Progenitor cell of endocrine pancreas (in vitro differentiated cells): ENCODE measurements at places on chromosomes 12 and 14.

DNA sequence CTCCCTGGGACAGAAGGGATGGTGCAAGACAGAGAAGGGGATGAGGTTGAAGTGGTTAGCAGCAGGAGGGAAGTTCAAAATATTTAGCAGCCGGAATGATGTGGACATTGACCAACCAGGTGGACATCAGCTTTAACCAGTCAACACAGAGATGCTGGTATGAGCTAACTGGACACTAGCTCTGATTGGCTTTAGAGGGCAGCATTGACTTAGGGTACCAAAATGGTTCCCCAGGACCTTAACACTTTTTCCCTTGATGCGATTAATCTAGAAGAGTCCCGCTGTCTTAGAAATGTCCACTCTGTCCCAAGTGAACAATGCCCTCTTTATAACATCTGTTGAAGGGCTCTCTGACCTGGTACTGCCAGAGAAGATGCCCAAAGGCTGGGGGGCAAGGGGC, 134.0 kb upstream of the GSC start:
- DNase-seq = no peak

DNA sequence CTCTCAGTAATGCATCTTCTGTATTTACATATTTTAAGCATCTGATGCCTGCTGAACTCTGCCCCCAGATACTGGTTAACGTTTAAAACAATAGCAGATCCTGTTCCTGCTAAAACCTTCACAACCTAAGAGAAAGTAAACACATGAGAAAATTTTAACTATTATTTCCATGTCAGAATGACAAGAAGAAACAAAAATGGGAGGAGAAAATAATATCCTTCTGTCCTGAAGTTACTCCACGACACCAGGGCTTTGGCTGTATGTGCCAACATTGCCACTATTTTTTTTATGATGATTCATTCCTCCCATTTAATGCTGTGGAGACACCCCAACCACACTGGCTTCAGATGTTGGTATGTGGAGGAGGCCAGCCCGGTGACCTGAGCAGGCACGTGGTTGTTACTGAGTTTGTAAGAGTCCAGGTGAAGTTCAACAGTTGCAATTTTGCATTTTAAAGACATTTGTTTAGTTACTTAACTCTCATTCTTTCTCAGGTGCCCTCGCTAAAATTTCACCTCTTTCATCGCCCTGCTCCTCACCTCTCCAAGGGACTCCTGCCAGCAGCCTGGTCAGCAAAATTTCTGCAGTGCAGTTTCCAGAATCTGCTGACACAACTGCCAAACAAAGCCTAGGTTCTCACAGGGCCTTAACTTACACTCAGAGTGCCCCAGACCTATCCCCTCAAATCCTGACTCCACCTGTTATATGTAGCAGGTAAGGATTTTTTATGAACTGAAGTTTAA, 65.5 kb upstream of the SLCO1C1 start:
- no peak for DNase-seq

DNA sequence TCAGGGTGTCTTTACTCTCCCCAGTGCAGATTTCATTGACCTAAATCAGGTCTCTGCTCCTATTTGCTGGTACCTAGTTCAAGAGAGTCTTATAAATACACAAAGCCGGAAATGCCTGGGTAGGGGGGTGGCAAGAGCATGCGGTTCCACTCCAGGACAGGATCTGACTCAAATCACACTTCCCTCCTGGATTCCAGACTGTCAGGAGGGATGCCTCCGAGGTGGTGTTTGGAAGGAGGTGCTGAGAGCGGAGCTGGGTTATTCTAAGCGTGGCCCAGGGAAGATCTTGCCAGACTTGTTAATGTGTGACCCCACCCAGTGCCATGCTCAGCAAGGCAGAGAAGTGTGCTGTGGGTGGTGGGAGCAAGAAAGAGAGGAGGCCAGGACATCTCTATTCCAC, 49.8 kb downstream of the B4GALNT3 start:
- no peak for DNase-seq

DNA sequence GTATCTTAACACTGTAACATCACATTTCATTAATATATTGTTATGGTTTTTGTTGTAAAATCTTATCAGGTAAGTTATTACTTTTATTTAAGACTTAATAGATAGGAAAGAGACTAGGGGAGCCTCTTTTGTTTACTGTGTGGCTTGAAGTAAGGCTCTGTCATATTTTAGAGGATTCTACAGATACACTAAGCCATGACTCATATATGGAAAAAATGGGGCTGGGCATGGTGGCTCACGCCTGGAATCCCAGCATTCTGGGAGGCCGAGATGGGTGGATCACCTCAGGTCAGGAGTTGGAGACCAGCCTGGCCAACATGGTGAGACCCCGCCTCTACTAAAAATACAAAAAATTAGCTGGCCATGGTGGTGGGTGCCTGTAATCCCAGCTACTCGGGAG, 23.6 kb upstream of the NPFF start:
- DNase-seq = no peak
